ENCODE measurements at places on chromosomes 1 and 21.

DNA sequence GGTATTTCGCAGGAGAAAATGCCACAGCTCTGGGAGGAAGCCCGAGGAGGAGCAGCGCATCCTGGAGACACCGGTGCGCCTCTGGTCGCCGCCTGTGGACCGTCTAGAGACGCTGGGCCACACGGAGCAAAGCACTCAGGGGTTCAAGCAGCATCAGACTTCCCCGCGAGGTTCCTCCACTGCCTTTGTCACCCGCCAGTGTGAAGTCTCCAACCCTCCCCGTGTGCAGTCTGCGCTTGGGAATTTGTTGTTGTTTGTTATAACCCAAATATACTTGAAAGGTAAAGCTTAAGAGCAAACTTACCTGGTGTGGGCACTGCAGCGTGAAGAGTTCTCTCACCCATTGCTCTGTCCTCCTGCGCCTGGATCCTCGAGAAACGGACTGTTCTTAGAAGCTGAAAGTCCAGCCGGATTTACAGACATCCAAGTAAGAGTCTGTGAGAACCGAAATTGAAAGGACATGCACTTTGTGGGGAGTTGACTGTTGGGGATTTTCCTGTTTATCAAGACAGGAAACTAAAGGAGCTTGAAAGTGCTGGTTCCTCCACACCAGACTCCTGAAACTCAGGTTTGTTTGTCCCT lies at the start of gene GBP4:
TSS of gene GBP4 (minus strand) at position 452 of the 582 bp plus-strand sequence. CDS start at position 344, 108 bp downstream.
- DNase-seq = peak; percentile 26

- DNase-seq = no peak
Measured at GRCh38 chr1:40711465-40712404, 20.2 kb downstream of the NFYC start.

GRCh38 chr1:94103608-94104007 lies 17.3 kb downstream of the ABCA4 start:
- DNase-seq = no peak

- DNase-seq = peak; percentile 26
Measured at GRCh38 chr1:205440476-205441317, 15.1 kb downstream of the BLACAT1 start.

DNA sequence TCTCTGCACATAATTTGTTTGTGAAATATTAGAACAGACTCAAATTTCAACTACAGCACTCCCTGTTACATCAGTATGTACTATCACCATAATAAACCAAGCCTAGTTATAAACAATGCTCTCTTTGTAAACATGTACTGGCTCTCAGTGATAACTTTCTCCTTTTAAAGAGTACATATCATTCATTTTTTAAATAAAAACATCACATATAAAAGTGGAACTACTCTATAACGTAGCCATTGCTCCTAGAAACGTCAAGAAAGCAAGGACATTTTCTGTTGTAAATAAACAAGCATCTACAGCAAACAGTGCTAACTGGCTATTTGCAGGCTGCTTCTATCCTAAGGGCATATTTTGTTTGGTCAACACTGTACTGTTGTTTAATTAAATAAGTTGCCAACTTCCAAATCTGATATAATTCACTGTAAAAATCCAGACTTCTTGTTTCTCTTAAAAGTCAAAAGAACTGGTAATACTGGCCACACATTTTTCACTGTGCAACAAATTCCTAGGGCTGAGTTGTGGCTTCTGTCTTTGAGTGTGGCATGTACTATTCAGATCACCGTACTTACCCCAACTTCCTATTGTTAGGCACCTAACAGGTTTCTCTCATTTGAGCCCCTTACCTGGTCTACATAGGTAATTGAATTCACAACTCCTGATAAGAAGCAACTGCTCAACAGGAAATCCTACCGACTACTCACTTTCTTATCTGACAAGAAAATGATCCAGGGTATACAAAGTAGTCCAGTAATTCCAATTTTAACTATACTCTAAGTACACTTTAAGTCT lies 111.9 kb downstream of the DENND1B start:
- DNase-seq = no peak

DNA sequence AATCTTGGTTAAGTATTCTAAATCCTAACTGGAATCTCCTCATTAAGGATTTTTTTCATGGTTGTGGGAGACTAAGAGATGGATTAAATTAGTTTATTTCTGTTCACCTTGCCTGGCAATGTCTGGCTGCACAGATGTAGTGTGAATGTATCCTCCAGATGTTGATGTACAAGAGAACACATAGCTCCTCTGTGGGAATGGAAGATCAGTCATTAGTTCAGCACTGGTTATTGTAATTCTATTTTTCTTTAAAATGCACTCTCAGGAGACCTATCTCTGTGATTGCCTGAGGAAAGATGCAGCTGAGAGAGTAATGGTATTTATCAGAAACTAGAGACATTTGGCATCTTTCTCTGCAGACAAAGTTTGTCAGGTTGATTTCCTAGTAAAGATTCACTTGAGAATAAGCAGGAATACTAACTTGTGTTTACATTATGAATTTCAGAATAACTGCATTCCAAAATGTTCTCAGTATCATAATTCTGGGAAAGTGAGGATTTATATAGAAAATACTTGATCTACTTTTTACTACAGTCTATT lies 178.6 kb downstream of the GIPC2 start:
- DNase-seq = no peak

GRCh38 chr1:172238965-172239364 lies 181.5 kb upstream of the C1orf105 start:
- DNase-seq = no peak

GRCh38 chr1:204323887-204324286 lies 35.8 kb downstream of the PLEKHA6 start:
- DNase-seq = no peak

- DNase-seq = no peak
Measured at GRCh38 chr1:80036690-80037432, 1030.3 kb upstream of the ADGRL4 start.
